Tibial artery (tissue), 4 donors: ENCODE measurements at places on chromosomes 1 and 21.

GRCh38 chr1:196152975-196153374, 455.3 kb downstream of the KCNT2 start:
- H3K27ac ChIP-seq: no peak overlapping the region
- H3K4me3 ChIP-seq: no peak overlapping the region
- H3K4me1 ChIP-seq: no peaks in the 10 kb centered on the region
- H3K27me3 ChIP-seq: no peaks in the 10 kb centered on the region

- no peak for DNase-seq
- H3K4me3 ChIP-seq: no peak overlapping the region
Measured at GRCh38 chr1:97545446-97545845, 375.4 kb downstream of the DPYD start.

DNA sequence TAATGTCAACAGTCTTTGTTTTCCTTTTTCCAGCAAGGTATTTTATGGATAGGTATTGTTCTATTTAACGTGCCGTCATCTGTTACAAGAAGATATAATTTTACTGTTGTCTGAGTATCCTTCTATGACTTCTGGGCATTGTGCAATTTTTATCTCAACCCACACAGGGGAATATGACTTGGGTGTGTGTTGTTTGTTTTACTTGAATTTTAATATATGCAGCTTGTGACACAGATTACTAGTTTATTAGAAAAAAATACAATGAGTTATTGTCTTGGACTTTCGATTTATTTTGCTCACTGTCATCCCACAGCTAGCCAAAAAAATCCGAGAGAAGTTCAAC, 111.9 kb downstream of the CACHD1 start:
- H3K36me3 ChIP-seq: no peaks in the 10 kb centered on the region
- DNase-seq: no peak
- no peaks in the 10 kb centered on the region for H3K27me3 ChIP-seq
- no peak overlapping the region for H3K4me3 ChIP-seq

DNA sequence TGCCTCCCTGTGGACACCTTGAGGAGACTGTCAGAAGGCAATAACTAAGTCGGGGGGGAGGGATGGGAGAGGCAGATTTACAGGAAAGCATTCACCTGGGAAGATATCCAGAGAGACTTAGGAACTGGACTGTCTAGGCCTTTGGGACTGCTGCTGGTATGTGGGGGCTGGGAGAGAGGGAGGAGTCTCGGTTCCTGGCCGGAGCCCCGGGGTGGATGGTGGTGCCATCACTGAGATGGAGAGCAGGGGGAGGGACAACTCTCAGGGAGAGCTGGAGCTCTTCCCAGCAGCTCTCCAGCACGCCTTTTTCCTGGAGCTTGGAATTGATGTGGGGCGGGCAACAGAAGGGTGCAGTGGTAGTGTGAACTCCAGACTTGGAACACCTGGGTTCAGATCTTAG, 22.1 kb downstream of the PTPRF start:
- no peaks in the 10 kb centered on the region for H3K27me3 ChIP-seq
- H3K27ac ChIP-seq: no peak overlapping the region
- no peak overlapping the region for H3K4me3 ChIP-seq

GRCh38 chr1:241611736-241612135, 28.4 kb downstream of the CHML start:
- no peak overlapping the region for H3K27ac ChIP-seq
- no peaks in the 10 kb centered on the region for H3K27me3 ChIP-seq
- H3K36me3 ChIP-seq: no peaks in the 10 kb centered on the region
- no peak for DNase-seq

GRCh38 chr1:87956750-87957149, 628.1 kb downstream of the LMO4 start:
- peaks cover 19% of the 10 kb centered on the region for H3K4me1 ChIP-seq
- no peak for DNase-seq
- H3K4me3 ChIP-seq: no peak overlapping the region
- no peaks in the 10 kb centered on the region for H3K36me3 ChIP-seq
- no peaks in the 10 kb centered on the region for H3K27me3 ChIP-seq

GRCh38 chr1:101496109-101496508, 259.3 kb downstream of the S1PR1 start:
- no peaks in the 10 kb centered on the region for H3K27me3 ChIP-seq
- H3K27ac ChIP-seq: no peak overlapping the region
- H3K36me3 ChIP-seq: no peaks in the 10 kb centered on the region
- no peaks in the 10 kb centered on the region for H3K4me1 ChIP-seq
- DNase-seq: no peak

DNA sequence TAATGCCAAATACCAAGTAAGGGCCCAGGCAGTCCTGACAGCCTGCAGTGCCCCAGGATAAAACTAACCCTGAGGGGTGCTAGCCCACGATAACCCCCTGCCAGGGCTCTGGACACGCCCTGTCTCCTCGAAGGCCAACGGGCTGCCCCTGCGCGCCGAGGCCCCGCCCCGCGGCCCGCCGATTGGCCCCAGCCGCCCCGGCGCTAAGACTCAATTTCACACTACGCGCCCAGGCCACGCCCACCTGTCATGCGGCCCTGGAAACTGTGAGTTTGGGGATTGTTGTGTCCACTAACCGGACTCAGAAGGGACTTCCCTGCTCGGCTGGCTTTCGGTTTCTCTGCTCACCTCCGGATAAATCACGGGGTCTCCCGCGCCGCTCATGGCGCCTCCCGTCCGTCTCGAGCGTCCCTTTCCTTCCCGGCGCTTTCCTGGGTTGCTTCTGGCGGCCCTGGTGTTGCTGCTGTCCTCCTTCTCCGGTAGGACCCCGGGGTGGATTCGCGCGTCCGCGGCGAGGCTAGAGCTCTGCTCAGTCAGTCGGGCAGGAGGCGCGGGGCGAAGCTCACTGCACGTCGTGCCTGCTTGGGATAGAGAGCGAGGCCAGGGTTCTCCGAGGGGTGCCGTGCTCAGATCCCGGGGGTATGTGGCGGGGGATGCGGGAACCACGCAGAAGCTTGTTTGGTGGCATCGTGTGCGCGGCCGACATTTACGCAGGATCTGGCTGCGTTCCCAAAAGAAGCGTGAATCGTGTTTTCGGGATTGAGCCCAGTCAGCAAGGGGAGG, at the start of gene CR1L:
CR1L (plus strand) TSS at position 282 of the 783 bp plus-strand sequence; CDS start at position 383, 101 bp downstream.
- H3K4me1 ChIP-seq: no peaks in the 10 kb centered on the region
- H3K27ac ChIP-seq: no peak within 1 kb of the TSS
- DNase-seq: peak; percentile 86

DNA sequence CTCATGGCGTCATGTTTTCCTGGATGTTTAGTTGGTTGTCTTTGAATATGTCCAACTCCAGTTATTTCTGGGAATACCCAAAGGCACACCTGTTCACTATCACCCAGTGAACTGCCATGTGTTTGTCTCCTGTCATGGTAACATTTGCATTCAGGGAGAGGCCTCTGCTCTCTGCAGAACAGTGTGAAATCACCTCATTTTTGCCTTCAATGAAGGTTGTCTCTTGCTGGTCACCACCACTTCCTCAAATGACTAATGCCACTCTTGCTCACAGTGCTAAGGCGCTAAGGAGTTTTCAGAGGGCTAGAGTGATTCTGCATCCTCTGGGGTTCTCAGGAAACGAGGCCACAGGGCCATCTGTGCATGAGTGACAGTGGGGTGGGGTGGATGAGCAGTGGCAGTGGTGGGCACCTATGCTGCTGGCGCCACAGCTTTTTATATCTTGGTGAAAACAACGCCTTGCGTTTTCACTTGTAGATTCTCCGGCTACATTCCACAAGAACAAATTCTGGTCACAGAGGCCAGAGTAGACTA, 60.0 kb upstream of the ATP5PO start:
- H3K4me3 ChIP-seq: no peak overlapping the region
- no peak for DNase-seq
- no peaks in the 10 kb centered on the region for H3K36me3 ChIP-seq
- H3K27me3 ChIP-seq: no peaks in the 10 kb centered on the region
